Left forelimb (tissue), 1 donor: ENCODE measurements at places on chromosomes 1 and 21.

GRCh38 chr1:230160957-230161771 is 94.1 kb downstream of the GALNT2 start:
- no peak for DNase-seq

GRCh38 chr1:30318864-30319718 is 404.3 kb downstream of the MATN1 start:
- peak; percentile 61 for DNase-seq

- no peak for DNase-seq
Observed at GRCh38 chr1:9849691-9850441, 26.1 kb upstream of the CLSTN1 start.

DNA sequence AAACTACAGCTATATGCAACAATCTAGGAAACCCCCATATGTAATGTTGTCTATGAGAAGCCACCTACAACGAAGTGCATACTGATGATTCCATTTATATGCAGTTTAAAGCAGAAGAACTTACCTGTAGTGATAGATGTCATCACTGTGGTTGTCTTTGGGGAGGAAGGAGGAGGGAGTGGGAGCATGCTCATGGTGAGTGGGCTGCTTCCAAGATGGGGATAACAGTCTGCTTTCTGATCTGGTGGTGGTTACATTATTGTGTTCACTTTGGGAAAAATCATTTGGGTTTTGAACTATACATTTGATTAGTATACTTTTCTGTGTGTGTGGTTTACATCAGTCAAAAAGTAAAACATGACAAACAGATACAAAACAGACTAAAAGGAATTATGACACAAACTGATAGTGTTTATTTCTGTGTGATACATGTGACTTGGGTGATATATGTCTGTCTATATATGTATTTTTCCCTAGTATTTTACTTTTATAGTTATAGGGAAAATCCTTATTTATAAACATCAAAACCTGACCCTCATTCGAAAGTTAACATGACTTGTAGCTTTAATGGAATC is 184.7 kb downstream of the VPS13D start:
- no peak for DNase-seq

GRCh38 chr1:30449428-30450147 is 273.8 kb downstream of the MATN1 start:
- peak; percentile 31 for DNase-seq

DNA sequence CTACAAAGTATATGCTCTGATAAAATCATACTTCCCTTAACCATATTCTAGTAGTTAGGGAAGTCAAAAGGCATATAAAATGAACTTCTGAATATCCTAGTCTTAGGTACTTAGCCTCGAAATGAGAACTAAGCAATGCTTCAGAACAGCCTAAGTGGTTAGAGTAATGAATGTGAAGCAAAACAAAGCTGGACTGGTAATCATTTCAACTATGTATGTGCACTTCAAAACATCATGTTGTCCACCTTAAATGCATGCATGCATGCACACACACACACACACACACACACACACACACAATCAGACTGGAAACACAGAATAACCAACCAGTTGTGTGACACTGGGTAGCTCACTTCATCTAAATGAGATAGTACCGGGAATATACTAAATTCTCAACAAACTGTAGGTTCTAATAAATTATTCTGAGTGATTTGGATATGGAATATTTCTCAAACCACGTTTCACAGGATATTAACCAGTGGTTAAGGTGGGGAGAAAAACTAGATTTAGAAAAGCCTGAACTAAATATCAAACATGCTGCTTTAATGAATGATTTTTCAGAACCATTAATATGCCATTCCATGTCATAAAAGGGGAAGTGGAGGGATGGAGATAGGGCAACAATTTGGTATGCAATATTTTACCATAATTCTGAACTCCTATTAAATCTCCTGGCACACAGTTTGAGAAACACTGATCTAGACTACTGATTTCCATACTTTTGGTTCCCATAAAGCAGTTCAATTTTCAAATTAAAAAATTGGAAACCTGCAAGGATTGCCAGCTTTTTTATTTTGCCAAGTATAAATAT is 19.5 kb downstream of the RNF115 start:
- no peak for DNase-seq

- DNase-seq = no peak
Observed at GRCh38 chr21:32795802-32796559, 24.4 kb upstream of the PAXBP1 start.

GRCh38 chr1:11740258-11741192 is 4.6 kb downstream of the AGTRAP start:
- DNase-seq = no peak

DNA sequence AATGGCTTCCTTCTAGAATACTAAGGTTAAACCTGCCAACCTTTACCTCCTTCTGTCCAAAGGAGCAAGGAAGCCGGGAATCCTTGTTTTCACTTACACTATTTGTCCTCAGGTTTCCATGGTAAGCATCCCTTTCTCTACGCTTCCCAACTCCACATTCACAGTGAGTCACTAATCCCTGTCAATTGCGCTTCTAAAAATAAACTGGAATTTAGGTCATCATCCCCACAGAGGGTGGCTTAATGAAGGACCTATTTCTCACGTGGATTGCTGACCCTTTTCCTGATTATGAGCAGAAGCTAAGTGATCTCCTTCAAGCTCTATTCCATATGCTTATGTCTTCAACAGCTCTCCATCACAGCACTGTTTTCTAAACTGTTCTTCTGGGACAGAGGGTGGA is 39.9 kb upstream of the ABCA4 start:
- no peak for DNase-seq

DNA sequence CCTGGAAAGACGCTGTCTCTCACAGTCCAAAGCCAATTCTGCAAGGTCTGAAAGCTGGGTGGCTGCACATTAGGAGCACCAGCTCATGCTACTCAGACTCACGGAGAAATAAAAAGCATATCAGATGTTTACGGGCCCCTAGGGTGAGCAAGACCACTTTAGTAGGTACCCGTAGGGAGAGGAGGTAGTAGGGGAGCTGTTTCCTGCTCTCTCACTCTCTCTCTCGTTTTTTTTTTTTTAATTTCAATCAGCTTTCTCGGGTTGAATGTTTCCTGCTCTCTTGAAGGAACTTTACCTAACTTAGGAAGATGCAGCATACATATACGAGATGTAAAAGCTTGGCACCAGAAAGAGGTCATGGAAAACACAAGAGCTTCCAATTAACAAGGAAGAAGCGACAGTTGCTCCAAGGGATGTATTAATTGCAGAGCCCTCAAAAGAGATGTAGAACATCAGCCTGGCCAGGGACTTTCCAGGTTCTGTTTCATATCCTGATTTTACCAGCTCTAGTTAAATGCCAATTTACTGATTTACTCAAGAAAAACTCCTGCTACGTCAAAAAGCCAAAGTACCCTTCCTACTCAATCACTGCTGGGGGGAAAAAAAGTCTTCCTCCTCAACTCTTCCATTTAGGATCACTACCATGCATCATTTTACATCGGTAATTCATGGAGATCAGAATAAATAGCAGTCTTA is 3.1 kb downstream of the LORICRIN start:
- no peak for DNase-seq
